ENCODE measurements at places on chromosomes 2 and 18. TPM values are rescaled to one million over a fixed set of nuclear protein-coding genes. Genes with fewer than 3 reads are reported as not detected.

ST3GAL5 gene
- 1.2 TPM for total RNA-seq

SPDYA gene
- 2.6 TPM for total RNA-seq

SFT2D3 gene
- 3.6 TPM for total RNA-seq

AQP12A gene
- not detected for total RNA-seq

SLC19A3 gene
- not detected for total RNA-seq

Data from MCF 10A (cell line).